ENCODE measurements at places on chromosomes 3 and 15.

- no peak for DNase-seq
Observed at GRCh38 chr3:154184582-154184981, 63.4 kb downstream of the ARHGEF26 start.

GRCh38 chr3:126351771-126352475 is 5.3 kb downstream of the KLF15 start:
- no peak for DNase-seq

GRCh38 chr3:118055381-118055780 is 979.3 kb downstream of the IGSF11 start:
- DNase-seq: no peak

GRCh38 chr3:48502728-48503168 is 1.2 kb downstream of the SHISA5 start:
- DNase-seq: no peak

DNA sequence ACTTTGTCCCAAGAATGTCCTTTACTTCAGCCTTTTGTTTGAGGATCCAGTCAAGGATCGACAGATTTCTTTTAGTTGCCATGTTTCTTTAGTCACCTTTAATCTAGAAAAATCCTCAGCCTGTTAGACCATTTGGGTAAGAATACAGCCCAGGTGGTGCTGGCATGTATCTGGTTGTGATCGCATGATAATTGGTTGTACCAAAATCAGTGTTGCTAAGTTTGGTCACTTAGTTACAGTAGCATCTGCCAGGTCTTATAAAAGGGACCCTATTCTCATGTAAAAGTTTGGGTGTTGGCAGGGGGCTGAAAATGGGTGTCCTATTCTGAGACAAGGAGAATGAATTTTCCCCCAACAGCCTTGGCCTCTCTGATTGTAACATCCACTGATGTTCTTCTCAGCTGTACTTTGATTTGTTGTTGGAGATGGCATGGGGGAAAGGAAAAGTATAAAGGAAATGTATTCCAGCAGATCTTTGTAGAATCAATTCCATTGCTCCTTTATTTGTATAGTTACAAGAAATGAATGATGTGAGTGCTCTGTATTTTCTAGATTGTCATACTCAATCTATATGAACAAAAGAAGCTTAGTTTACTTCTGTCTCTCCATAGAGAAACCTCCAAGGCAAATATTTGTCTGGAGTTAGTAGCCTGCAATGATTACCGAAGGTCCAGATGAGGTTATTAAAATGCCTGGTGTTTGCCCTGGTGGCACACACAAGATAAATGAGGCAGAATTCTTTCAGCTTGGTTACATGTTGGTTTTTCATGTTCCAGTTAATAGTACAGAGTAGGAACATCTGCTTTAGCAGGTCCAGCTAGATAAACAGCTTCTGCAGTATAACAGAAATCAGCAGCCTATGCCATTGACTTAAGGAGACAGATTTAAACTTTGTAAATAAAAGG is 65.7 kb downstream of the CMTM8 start:
- DNase-seq: peak; percentile 85

- DNase-seq: peak; percentile 21
Observed at GRCh38 chr3:79973917-79974595, 206.3 kb upstream of the ROBO1 start.

- DNase-seq: no peak
Observed at GRCh38 chr3:171907761-171908160, 64.6 kb downstream of the TMEM212 start.

GRCh38 chr15:61749169-61749568 is 311.1 kb downstream of the VPS13C start:
- peak; percentile 54 for DNase-seq

DNA sequence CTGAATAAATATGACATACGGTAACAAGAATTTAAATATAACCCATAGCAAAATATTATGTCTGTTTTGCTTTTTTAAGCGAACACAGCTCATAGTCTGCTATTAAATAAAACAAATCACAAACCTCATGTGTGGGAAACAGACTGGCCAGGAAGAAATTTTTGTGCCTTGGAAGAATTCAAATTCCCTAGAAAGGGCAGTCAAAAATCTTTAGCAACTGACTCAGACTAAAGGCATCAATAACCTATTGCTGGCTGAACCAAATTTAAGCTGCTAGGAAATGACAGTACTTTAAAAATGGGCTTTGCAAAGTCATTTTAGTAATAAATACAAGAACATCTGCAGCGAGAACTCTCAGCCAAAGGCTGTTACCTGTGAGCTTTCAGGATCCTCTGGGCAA is 151.4 kb downstream of the PLD1 start:
- no peak for DNase-seq

Data from SHP77 (cell line).